HepG2 (cell line): ENCODE measurements at places on chromosomes 5 and 9. TPM values are rescaled to one million over a fixed set of nuclear protein-coding genes. Genes with fewer than 3 reads are reported as not detected.

DNA sequence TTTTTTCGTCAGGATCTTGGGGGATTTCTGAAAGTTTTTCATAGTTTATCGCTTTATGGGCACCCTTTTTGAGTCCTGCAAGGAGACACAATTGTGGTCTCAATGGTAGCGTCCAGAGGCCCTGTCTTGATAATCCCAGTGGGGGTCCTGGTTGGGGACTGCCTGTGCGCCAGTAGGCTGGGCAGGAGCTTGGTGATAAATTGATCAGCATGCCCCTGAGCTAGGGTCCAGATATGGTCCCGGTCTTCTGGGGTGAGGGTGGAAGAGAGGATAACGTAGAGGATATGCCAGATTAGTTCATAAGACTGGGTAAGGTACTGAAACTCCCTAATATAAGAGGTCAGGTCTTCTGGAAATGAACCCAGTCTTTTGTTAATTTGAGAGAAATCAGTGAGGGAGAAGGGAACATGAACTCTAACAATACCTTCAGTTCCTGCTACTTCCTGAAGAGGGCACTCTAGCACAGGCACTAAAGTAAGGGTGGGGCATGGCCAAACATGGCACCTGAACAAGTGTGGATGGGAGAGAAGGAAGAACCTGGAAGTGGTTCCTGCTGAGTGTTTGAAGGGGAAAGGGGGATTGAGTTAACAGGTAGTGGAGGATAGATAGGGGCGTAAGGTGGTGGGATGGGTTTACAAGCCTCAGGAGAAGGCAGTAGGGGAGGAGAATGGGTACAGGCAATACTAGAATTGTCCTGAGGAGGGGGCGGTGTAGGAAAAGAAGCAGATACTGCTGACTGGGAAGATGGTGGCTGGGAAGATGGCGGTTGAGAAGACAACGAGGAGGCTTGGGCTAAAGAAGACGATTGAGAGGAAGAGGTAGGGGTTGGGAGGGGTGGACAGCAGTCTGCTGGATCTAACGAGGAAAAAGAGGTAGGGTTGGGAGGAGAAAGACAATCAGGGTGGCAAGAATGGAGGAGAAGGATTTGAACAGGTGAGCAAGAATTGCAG lies 33.8 kb upstream of the ANXA2R start:
- no peak overlapping the region for H3K27ac ChIP-seq
- peak; percentile 49 for DNase-seq
- peaks cover 25% of the 10 kb centered on the region for H3K4me1 ChIP-seq
- 0 out of 2 replicates have a peak, but pooled peaks cover 3% of the 10 kb centered on the region for H3K36me3 ChIP-seq
- no peaks in the 10 kb centered on the region for H3K27me3 ChIP-seq

The LCN1 gene
- total RNA-seq: not detected in 2 replicates

The CSF1R gene
- not detected in 2 replicates for total RNA-seq

- H3K27ac ChIP-seq: no peak overlapping the region
- H3K27me3 ChIP-seq: no peaks in the 10 kb centered on the region
- no peak for DNase-seq
- H3K4me3 ChIP-seq: no peak overlapping the region
- H3K36me3 ChIP-seq: no peaks in the 10 kb centered on the region
Observed at GRCh38 chr9:112028242-112029221, 131.9 kb downstream of the UGCG start.

DNA sequence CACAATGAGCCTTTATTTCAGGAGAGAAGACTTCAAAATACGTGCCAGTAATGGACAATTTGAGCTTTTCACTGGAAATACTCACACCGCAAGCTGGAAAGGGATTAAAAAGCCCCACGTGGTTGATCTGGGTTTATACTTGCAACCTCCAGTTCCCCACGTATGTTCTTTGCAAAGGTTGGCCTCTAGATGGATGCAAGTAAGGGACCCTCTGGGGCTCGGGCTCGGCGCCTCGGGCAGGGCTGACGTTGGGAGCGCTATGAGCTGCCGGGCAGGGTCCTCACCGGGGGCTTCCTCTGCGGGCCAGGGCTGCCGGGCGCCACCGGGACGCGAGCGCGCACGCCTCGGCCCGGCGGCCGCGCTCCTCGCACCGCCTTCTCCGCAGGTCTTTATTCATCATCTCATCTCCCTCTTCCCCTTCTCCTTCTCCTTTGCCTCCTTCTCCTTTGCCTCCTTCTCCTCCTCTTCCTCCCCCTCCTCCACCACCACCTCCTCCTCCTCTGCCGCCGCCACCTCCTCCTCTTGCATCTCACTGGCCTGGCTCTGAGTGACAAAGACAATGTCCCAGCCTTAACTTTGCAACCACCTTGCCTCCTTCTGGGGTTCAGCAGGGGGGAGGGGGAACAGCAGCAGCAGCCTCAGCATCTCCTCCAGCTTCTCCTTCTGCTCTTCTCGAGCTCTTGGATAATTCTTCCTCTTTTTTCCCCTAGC lies 701 bp upstream of the ZNF462 start:
- no peaks in the 10 kb centered on the region for H3K36me3 ChIP-seq
- DNase-seq: no peak
- H3K4me1 ChIP-seq: no peaks in the 10 kb centered on the region
- no peak overlapping the region for H3K27ac ChIP-seq

GRCh38 chr9:112856843-112857242 lies 33.8 kb downstream of the SLC46A2 start:
- H3K4me1 ChIP-seq: peaks cover 8% of the 10 kb centered on the region
- no peak for DNase-seq
- H3K36me3 ChIP-seq: no peaks in the 10 kb centered on the region; the same call in 1 of the 2 replicates
- no peak overlapping the region for H3K27ac ChIP-seq

GRCh38 chr9:114316605-114317230 lies 6.2 kb upstream of the ORM1 start:
- no peak for DNase-seq
- no peak overlapping the region for H3K4me3 ChIP-seq
- peaks cover 17% of the 10 kb centered on the region for H3K4me1 ChIP-seq

- no peaks in the 10 kb centered on the region for H3K27me3 ChIP-seq
- peak within 1 kb of the TSS; percentile 77 for H3K27ac ChIP-seq
- H3K4me1 ChIP-seq: no peaks in the 10 kb centered on the region
- H3K36me3 ChIP-seq: no peaks in the 10 kb centered on the region
Observed at GRCh38 chr9:38620483-38621433, at the start of gene ANKRD18A. ANKRD18A (minus strand) TSS chr9:38620596; CDS start chr9:38620285, 311 bp downstream.

- H3K4me3 ChIP-seq: peak overlapping the region; percentile 97
- H3K4me1 ChIP-seq: peaks cover 67% of the 10 kb centered on the region
- no peaks in the 10 kb centered on the region for H3K27me3 ChIP-seq
Observed at GRCh38 chr5:134647750-134648424, 698 bp upstream of the SEC24A start.

GRCh38 chr5:93240228-93240834 lies 340.7 kb downstream of the NR2F1-AS1 start:
- DNase-seq: no peak
- H3K4me3 ChIP-seq: no peak overlapping the region
- no peaks in the 10 kb centered on the region for H3K36me3 ChIP-seq

DNA sequence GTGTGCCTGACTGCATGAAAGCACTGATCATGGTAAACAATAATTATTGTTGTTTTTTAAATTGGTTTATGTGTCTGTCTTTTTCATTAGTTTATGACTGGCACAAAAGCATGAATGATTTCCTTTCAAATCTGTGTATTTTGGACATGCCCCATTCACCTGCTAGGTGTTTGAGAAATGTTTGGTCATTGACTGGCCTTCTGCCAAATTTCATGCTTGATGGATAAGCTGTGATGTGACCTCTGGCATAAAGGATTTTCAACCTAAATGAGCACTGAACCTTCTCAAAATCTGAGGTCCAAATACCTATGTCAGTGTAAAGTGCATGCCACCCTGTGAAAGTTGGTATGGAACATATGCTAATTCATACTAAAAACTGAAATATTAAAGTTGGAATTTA lies 204.5 kb downstream of the BRINP1 start:
- no peaks in the 10 kb centered on the region for H3K4me1 ChIP-seq
- no peaks in the 10 kb centered on the region for H3K36me3 ChIP-seq
- no peak overlapping the region for H3K27ac ChIP-seq

DNA sequence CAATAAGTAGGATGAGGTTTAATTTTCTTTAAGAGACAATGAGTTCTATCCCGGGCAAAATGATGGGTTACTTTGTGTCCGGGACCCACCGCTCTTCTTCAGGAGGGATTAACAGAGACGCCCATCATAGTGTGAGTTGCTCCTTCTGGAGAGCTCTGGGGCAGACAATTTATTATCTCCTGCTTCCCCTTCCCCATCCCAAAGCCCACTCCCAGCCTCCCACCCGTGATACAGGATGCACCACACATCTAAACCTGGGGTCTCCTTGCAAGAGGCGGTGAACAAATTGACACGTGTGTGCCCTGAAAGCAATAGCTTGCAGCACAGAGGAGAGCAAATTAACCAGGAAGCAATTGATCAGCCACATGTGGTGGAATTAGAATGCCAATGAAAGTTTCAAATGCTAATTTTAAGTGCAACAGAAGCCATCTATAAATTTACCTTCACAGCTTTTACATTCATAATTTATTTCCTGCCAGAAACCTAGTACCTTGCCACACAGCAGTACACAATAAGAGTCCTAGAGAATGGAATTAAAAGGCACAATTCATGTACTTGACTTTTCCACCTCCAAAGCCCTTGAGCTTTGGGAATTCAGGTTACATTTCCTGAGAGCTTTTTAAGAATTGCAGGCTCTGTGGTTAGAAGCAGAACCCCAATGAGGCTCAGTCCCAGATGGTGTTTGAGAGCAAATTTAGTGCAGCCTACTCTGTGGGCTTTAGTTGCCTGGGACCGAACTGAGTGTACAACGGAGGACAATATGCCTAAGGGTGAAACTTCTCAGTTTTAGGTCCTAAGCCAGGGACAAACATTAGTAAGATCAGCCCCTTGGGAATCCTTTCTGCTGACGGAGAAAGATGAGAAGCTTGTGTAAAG lies 399.6 kb downstream of the MED10 start:
- H3K4me3 ChIP-seq: no peak overlapping the region
- H3K36me3 ChIP-seq: no peaks in the 10 kb centered on the region
- no peaks in the 10 kb centered on the region for H3K27me3 ChIP-seq

GRCh38 chr5:56147659-56148230 lies 85.4 kb downstream of the ANKRD55 start:
- no peak for DNase-seq
- peaks cover 55% of the 10 kb centered on the region for H3K4me1 ChIP-seq
- no peaks in the 10 kb centered on the region for H3K36me3 ChIP-seq
- H3K27ac ChIP-seq: no peak overlapping the region

The PDE6A gene
- total RNA-seq: not detected in 2 replicates

DNA sequence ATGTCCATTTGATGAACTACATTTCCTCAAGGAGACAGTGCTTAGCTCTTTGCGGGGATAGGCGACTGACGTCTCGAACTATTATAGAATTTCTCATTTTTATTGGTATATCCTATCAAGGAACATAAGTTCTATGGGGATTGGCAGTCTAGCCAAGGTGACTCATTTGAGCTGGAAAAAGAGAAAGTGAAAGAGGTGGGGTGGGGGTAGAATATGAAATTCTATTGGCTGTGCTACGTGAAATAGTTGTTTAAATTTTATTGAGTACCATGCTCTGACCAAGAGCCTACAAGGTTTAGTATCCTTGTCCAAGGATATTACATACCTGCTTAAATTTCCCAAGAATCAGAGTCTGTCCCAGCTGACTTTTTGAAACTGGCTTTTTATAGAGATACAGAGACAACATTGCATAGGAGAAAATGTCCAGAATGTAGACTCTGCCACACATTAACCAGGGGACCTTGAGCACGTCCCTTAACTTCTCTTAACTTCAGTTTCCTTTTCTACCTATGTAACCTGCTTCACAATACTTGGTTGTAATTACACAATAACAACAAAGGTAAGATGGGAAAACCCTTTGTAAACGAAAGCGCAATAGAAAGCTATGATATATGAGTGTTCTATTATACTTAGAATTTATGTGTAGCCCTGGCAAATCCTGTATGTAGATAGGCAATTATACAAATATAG lies 226.4 kb upstream of the WWC1 start:
- H3K4me1 ChIP-seq: peaks cover 5% of the 10 kb centered on the region; the same call in 1 of the 2 replicates
- 0 out of 2 replicates have a peak overlapping the region, but pooled peaks have one; percentile 10 for H3K4me3 ChIP-seq
- H3K27ac ChIP-seq: no peak overlapping the region
- no peaks in the 10 kb centered on the region; the same call in 1 of the 2 replicates for H3K27me3 ChIP-seq
- no peaks in the 10 kb centered on the region for H3K36me3 ChIP-seq

- peaks cover 16% of the 10 kb centered on the region; the same call in 2 of the 3 replicates for H3K27me3 ChIP-seq
- no peak overlapping the region for H3K4me3 ChIP-seq
- no peaks in the 10 kb centered on the region for H3K36me3 ChIP-seq
- no peak overlapping the region for H3K27ac ChIP-seq
Observed at GRCh38 chr9:110514897-110515296, 64.6 kb downstream of the SVEP1 start.

- H3K4me1 ChIP-seq: 0 out of 2 replicates have a peak, but pooled peaks cover 6% of the 10 kb centered on the region
- no peak overlapping the region for H3K4me3 ChIP-seq
- DNase-seq: peak; percentile 79
- H3K27ac ChIP-seq: no peak overlapping the region
- H3K27me3 ChIP-seq: no peaks in the 10 kb centered on the region
Observed at GRCh38 chr9:21813575-21814473, 11.4 kb downstream of the MTAP start.

The SHISAL2B gene
- not detected in 2 replicates for total RNA-seq

DNA sequence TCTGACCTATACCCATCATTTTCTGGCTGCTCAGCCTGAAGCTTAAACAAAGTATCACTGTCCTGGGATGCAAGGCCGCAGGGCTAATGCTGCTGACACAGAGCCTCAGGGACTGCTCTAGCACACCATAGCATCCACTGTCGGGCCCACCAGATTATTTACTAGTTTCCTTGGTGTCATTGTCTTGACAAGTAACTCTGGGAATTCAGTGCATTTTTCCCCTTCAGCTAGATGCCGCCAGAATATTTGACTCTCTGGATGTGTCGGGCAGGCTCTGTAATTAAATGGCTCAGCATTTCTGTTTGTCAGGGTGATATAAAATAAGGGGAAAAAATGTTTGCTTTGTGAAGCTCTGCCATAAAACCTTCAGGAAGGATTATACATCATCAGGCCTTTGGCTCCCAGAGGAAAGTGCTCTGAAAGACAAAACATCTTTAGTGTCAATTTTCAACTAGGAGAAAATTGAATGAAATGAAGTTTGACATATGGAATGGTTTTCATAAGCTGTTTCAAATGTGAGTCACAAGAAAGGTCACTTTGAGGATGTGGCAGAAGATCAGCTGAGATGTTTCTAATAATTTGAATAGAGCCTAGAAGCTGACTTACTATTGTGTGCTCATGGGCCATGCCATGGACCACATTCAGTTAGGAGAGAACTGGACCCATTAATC lies 350.1 kb downstream of the TMEM232 start:
- no peak for DNase-seq
- H3K27me3 ChIP-seq: no peaks in the 10 kb centered on the region
- H3K36me3 ChIP-seq: no peaks in the 10 kb centered on the region
- no peak overlapping the region for H3K4me3 ChIP-seq

DNA sequence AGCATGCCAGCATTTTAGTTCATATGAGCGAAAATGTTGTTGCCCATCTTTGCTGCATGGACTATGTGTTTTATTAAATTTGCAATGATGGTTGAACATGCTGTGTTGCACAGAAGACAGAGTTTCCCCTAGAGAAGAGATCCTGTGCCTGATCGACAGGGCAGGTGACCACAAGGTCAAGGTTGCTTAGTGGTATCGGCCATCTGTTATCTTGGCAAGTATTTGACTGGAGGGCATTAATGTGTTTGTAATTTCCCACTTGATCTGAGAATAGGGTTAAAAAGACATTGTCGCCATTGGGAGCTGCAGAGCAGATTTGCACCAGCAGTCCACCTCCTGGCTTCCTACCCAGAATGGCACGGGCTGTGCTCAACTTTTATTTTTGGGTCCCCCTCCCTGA lies 1523.6 kb upstream of the WWC1 start:
- no peak overlapping the region for H3K4me3 ChIP-seq
- no peaks in the 10 kb centered on the region for H3K36me3 ChIP-seq
- DNase-seq: no peak
- H3K27me3 ChIP-seq: no peaks in the 10 kb centered on the region
